ENCODE measurements at places on chromosomes 3 and 15. TPM values are rescaled to one million over a fixed set of nuclear protein-coding genes. Genes with fewer than 3 reads are reported as not detected.

CYP8B1 gene
- not detected for total RNA-seq

PPIB gene
- 430 TPM for total RNA-seq

TNIK gene
- total RNA-seq, result 7.3 TPM

SOX2 gene
- not detected for total RNA-seq

FBXW12 gene
- 0.51 TPM for total RNA-seq

ATP2B2 gene
- total RNA-seq, result not detected

IQCH gene
- total RNA-seq, result 1.6 TPM

LPP gene
- 131 TPM for total RNA-seq

LINGO1 gene
- 16.5 TPM for total RNA-seq

KCNAB1 gene
- total RNA-seq, result 5.6 TPM

FBXO40 gene
- not detected for total RNA-seq

CHCHD4 gene
- 7.3 TPM for total RNA-seq

CLRN1 gene
- total RNA-seq, result not detected

FANCD2 gene
- total RNA-seq, result 17.9 TPM

FOXL2NB gene
- total RNA-seq, result not detected

RBSN gene
- 35.2 TPM for total RNA-seq

FAM107A gene
- total RNA-seq, result not detected

GASK1A gene
- 0.75 TPM for total RNA-seq

- DNase-seq, result no peak
Observed at GRCh38 chr15:77966540-77967234, 110.8 kb downstream of the TBC1D2B start.

DNA sequence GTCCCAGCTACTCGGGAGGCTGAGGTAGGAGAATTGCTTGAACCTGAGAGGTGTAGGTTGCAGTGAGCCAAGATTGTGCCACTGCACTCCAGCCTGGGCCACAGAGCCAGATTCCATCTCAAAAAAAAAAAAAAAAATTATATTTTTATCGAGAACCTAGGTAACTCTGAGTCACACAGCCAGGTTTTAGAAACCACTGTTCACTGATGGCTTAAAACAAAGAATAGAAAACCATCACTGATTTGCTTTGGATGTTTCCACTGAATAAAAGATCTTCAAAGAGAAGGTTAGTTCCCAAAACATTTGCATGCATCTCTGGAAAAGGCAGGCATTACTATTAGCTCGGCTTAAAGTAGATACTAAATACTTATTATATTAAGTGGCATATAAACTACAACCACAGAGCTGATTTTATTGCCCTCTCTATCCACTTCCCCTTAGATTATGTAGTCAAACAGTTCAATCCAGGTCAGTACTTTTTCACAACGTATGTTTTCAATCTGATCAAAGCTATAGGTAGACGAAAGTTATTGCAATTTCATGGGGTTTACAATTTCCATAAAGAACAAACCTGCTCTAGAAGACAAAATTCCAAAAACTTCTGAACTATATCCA, 1.4 kb downstream of the B4GALT4 start:
- no peak for DNase-seq

DNA sequence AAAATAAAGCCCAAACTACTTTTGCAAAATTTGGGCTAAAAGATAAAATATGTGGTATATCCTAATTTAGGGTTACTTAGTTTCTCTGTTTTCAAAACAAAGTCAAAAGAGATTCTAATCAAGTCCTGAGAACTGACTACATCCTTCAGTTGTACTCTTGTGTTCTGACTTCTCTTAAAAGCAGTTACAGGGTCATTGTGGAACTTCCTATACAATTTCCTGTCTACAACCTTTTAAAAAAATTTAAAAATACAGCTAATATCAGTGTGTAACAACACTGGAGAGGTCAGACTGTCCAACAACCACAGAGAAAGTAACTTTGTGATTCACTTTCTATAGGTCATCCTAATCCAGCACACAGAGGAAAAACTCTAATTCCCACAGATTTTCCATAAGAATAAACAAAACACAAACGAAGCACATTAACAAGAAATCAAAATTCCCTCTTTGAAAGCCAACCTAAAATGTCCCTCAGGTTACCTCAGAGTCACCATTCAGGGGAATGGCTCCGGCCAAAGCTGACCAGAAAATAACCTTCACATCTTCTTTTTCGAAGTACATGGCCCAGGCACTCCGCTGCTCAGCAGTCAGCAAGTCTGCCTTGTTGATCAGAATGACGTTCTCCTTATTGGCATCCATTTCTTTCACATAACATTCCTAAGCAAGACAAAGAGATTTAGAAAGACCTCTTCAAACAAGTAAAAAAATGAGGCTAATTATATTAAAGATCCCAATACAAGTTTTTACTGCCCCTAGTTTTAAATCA, 13.3 kb downstream of the LSG1 start:
- no peak for DNase-seq

- no peak for DNase-seq
Observed at GRCh38 chr3:111618945-111619344, 23.8 kb upstream of the ZBED2 start.

GRCh38 chr3:52856666-52857065, 21.8 kb upstream of the MUSTN1 start:
- DNase-seq, result no peak

GRCh38 chr3:38029400-38030125, at the start of gene PLCD1:
PLCD1 (minus strand) TSS chr3:38029642; CDS start chr3:38029539, 103 bp downstream.
- no peak for DNase-seq

DNA sequence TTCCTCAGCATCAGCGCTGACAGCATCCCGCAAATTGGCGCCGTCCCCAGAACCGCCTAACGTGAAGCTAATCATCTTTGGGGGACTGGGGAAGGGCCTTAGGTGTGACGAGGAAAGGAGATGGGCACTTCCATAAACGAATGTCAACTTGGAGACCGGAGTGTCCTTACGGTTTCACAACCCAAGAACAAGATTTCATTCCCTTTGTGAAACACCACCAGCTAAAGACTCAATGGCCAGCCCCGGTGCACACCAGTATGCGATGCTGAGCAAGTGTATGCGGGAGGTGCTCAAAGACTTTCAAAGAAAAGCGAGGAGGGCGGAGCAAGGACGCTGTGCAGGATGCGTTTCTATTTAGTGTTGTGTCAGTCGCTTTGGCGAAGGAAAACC, 759 bp upstream of the TTBK2 start:
- DNase-seq, result no peak

- no peak for DNase-seq
Observed at GRCh38 chr15:50576166-50576565, 29.7 kb upstream of the USP50 start.

- DNase-seq, result no peak
Observed at GRCh38 chr15:72369964-72370363, 5.8 kb downstream of the HEXA start.

- DNase-seq, result no peak
Observed at GRCh38 chr3:12175137-12175593, 16.5 kb upstream of the TIMP4 start.

DNA sequence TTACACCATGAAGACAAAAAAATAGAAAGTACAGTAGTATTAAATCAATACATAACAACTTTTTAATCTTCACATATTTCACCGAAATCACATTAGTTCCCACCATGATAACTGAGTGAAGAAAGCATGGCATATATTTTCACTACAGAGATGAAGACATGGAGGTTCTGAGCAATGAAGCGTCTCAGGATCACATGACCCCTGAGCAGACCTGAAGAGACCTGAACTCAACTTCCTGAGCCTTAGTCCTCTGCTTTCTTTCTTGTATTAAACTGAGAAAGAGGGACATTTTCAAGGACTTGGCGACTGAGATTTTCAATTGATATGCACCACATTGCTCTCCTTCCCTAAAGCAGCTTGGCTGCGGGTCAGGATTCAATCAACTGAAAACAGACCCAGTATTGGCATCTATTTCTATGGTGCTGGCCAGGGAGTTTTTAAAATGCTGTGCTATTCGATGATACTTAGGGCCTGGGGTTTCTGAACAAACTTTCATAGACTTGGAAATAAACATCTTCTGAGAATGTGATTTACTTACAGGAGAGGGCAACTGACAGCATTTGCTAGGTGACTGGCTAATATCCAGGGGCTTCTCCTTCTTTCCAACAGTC, 165.1 kb downstream of the LSAMP start:
- no peak for DNase-seq

GRCh38 chr3:170868577-170869238, 1.3 kb downstream of the RPL22L1 start:
- DNase-seq, result no peak

DNA sequence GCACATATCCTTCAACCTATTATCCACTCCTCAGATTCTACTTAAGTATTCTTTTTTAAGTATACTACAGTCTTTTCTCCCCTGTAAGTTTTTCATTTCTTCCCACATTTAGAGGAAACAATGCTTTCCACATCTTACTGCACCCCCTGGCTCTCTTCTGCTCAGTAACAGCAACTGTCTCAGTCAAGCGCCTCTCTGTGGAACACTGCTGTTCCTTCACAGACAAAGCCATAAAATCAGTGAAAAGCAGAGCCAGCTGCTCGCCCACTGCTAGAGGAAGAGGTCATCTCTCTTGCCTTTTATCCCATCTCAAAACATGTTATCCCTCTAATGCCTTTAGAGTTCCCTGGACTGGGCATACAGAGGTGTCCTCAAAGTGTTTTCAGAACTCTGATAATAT, 24.8 kb downstream of the SERP1 start:
- DNase-seq, result no peak

- DNase-seq, result no peak
Observed at GRCh38 chr3:150603980-150604319, 829 bp downstream of the SELENOT start.

GRCh38 chr15:31197497-31198414, 96.2 kb upstream of the TRPM1 start:
- no peak for DNase-seq

DNA sequence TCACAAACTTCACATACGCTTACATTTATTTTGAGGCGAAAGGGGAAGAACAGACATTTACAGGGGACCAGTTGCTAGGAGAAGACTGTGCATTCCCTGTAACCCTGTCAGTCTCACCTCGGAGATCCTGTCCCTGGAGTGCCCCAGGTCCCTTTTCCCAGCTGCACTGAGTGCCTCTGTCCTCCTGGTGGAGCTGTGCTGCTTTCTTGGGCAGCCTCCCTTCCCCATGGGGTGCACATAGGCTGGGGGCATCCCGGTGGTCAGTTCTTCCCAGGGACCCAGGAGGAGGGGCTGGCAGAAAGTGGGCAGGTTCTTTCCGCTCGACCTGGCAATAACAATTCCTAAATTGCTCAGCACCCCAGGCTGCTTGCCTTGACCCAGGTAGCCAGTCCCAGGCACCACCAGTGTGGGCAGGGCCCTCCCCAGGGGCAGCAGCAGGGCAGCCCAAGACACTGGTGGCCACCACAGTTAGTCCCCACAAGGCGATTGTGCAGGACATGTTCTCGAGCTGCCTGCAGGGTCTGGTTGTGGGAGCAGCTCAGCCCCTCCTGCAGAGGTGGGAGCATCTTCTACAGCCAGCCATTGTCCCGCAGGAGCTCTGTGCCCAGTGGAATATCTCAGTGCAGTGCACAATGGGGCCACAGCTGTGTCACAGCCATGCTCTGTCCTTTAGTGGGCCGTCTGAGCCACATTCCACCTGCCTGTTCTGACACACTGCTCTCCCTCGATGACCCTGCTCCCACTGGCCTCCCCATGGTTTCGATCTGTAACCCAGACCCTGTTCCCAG, 36.3 kb downstream of the APBA2 start:
- DNase-seq, result no peak

DNA sequence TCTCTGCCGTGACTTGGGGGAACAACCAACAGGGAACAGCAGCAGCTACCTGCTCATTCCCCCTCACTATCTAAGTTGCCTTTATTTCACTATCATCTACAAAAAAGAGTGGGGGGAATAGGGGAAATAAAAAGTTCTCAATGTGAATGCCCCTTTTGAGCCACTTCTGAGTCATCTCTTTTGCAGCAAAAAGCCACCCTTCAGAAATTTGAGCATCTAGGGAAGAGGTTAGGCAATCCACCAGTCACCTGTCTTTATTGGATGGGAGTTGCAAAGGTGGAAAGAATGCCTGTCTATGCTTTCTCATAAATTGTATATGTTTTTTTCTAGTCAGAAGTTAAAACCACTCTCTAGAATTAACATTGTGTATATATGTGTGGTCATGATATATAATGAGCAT, 41.1 kb downstream of the GPD1L start:
- no peak for DNase-seq

DNA sequence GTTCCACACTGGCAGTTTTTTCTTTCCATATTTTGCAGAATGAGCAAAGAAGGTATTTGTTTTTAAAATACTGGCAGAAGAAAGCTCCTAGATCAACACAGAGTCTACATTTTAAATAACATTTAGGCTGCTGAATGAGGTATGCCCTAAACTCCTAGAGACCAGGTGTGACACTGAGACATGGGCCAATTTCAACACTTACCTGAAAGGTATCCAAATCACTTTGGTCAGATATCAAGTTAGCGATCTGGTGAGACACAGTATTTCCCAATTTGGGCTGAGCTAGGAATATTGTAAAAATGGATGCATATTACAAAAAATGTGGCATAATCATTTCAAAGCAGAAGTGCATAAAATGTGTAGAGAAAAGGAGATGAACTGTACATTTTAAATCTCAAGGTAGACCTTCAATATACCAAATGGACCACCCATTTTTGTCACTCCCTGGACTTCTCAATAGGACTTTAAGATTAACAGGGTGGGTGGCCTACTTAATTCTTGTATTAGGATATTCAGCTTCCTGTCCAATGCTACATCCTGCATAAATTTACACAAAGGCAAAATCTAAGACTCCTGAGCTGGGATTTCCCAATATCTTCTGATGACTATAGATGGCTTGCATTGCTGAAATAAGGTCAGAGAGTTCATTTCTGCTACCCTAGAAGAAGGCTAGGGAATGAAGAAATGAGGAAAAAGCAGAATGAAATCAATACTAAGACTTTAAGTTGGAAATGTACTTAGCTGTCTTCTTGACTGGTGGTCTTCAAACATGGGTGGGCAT, 487.8 kb downstream of the FOXP1 start:
- DNase-seq, result no peak

DNA sequence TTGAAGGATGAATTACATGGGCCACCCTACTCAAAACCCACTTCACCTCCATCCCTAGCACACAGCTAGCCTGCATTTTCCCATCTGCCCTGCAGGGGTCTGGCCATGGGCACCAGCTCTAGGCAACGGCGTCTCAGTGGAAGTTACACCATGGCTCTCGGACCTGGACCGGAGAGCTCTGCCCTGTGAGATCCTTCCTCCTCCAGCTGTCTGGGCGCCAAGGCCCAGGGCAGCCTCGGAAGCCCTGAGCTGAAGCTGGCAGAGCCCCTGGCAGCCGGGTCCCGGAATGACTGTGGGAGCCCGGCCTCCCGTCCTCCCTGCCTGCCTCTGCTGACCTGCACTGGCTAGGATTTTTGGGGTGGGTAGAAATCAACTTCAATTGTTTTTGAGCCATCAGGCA, 98.9 kb downstream of the CHSY1 start:
- no peak for DNase-seq

- peak; percentile 27 for DNase-seq
Observed at GRCh38 chr15:47184003-47184907, 533.0 kb upstream of the SEMA6D start.

DNA sequence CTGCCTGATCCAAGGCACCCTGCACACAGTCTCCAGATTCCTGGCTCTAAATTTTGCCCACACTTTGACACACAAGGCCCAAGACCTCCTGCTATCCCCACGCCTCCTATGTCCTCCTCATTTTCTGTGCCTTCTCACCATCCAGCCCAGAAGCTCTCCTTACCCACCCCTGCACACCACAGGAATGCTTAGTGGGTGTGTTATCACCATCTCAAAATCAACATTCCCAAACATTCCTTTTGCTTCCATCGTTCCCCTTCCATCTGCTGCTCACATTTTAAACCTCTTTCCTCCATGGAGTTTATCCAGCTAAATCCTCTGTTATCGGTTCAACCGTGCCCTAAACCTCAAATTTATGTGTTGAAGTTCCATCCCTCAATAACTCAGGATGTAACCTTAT, 43.9 kb downstream of the DGKG start:
- DNase-seq, result no peak
